Hindlimb muscle (tissue), 1 donor: ENCODE measurements at places on chromosomes 12 and 14.

DNA sequence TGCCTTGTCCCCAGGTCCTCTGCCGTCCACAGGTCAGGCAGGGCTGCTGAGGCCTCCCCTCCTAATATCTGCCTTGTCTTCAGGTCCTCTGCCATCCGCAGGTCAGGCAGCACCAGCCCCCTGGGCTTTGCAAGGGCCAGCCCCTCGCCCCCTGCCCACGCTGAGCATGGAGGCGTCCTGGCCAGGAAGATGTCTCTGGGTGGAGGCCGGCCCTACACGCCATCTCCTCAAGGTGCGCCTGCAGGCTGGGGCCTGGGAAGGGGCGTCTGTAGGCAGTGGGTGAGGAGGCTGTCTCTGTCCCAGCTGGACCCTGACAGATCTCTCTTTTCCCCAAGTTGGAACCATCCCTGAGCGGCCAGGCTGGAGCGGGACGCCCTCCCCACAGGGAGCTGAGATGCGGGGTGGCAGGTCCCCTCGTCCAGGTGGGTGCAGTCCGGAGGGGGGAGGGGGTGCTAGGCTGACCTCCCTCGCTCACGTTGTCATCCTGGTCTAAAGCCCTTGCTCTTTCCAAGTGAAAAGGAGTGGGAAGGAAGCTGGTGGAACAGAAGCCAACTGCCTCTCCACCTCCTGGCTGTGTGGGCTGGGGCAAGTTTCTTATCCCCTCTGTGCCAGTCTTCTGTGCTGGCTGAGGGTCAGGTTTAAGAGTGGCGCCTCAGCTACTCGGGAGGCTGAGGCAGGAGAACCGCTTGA lies 13.9 kb upstream of the PUS1 start:
- DNase-seq = no peak

- peak; percentile 73 for DNase-seq
Measured at GRCh38 chr12:104615048-104615561, 158.4 kb downstream of the CHST11 start.

GRCh38 chr12:111409780-111410430 lies 4.2 kb downstream of the SH2B3 start:
- DNase-seq = no peak

DNA sequence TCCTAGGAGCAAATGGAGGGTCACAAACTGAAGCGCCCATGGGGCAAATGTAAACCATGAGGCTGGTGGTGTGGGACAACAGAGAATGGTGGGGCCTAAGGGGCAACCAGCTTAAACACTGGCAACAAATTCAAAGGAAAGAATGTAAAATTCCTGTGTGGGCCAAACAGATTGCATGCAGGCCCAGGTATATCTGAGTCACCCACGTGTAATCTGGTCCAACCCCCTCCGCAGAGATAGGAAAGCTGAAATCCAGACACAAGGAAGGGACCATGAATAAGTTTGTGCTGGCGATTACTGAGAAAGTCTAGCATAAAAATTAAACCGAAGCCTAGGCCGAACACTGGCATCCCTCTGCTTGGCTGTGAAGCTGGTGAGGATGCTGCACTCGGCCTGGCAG lies 71.6 kb downstream of the ITPK1 start:
- no peak for DNase-seq

- DNase-seq = no peak
Measured at GRCh38 chr12:41476499-41477439, 288.6 kb downstream of the PDZRN4 start.

GRCh38 chr14:38721822-38722431 lies 381.1 kb downstream of the SEC23A start:
- peak; percentile 37 for DNase-seq
